ENCODE measurements at places on chromosomes 5 and 9.
A peak's percentile ranks its signal among the peaks of the same experiment; 100 is the strongest.

GRCh38 chr9:89549031-89549644 is 51.2 kb upstream of the SEMA4D start:
- DNase-seq, result peak; percentile 60

DNA sequence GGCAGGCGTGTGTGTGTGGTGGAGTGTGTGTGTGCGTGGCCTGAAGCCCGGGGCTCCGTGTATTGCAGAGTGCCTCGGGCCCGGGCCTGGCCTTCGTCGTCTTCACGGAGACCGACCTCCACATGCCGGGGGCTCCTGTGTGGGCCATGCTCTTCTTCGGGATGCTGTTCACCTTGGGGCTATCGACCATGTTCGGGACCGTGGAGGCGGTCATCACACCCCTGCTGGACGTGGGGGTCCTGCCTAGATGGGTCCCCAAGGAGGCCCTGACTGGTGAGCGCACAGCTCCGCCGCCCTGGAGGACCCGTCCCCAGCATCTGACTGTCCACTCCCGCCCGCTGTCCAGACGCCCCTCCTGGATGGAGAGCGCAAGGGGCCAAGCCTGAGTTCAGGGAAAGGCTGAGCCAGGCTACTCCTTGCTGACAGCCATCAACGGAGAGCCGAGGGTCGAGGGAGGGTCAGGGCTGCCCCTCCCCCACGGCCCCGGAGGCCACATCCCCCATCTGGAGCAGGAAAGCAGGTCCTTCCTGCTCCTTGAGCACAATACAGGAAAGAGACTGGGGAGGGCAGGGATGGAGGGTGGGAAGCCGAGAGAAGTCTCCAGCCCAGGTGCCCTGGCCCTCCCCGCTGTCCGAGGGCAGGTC is 18.4 kb downstream of the SLC6A18 start:
- DNase-seq, result no peak

GRCh38 chr9:18384066-18384465 is 89.9 kb upstream of the ADAMTSL1 start:
- DNase-seq, result no peak

DNA sequence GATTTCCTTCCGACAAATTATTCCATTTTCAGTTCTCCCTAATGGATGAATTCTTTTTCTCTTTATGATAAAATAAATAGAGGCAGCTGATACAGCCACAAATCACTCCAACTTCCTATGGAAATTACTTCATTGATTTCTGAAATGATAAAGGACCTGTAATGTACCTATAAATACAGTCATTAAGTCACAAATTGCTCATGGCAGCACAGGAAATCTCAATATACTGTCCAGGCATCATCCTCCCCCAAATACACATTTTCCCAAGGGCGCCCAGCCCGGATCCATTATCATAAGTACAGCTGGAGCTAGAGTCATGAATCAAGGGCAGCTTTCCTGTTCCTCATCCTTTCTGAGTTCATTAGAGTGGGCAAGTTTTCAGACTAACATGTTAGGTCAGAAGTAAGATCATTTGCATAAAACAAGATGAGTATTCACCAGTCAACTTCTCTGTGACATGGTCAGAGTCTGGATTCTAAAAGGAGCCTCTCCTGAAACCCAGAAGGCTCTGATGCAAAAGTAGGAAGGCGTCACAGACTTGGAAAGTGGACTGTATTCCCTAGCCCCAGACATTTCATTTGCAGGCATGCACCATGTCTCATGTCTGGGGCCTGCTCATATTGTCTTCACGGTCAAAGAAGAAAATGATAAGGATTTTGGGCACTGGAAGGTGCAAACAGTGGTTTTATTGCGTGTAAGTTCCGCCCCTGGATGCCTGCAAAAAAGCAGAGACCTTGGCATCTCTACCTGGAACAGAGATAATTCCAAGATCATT is 383.2 kb downstream of the PLK2 start:
- DNase-seq, result no peak

DNA sequence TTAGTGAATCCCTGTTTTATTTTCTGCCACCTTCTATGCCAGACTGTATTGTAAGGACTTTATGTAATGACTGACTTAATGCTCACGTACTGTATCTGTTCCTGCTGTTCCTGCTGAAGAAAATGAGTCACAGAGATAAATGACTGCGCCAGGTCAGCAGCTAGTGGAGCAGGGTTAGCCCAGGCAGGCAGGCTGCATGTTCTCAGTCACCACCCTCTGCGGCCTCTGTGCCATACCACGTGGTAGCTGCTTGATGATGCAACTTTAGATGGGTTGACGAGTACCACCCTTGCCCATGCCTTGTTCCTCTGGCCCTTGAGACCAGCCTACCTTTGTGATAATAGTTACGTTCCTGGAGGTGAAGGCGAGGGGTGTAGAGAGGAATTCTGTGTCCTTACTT is 161.9 kb downstream of the TRIO start:
- peak; percentile 82 for DNase-seq

DNA sequence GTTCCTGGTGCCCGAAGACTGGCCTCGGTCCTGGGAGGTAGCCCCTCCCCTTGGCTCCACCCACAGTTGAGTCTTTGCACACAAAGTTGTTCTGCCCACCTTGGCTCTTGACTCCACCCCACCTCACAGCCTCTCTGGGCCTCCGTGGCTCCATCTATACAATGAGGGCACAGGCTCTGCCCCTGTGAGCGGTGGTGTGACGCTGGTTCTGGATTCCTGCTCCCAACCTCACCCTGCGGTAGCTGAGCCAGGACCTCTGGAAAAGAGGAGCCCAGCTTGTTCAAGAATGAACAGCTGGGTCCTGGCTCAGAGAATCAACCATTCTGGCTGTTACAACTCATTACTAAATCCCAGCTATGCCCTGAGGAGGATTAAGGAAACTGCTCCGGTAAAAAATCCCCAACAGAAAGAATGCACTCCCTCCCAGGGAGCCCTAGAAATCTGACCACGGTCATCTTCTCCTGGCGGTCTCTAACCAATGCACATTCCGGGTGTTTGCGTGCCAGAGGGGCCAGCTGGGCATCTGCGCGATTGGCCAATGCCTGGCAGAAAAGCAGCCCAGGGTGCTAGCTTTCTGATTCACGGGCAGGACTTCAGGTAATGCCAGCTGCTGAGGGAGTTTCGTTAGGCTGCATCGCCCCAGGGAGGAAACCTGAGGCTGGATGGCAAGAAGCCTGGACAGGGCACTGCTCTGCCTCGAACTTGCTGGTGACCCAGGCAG is 9.9 kb upstream of the GRHPR start:
- no peak for DNase-seq

GRCh38 chr5:143187495-143187894 is 216.0 kb downstream of the NR3C1 start:
- no peak for DNase-seq

DNA sequence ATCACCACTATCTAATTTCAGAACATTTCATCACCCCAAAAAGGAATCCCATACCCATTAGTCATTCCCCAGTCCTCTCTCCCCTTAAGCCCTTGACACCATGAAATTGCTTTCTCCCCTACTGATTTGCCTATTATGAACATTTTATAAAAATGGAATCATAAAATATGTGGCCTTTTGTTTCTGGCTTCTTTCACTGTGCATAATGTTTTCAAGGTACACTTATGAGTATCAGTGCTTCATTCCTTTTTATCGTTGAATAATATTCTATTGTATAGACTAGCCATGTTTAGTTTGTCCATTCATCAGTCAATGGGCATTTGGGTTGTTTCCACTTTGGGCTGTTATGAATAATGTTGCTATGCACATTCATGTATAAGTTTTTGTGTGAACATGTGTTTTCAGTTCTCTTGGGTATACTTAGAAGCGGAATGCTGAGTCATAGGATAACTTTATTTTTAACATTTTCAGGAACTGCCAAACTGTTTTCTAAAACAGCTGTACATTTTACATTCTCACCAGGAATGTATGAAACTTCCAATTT is 40.4 kb upstream of the FGF1 start:
- no peak for DNase-seq

DNA sequence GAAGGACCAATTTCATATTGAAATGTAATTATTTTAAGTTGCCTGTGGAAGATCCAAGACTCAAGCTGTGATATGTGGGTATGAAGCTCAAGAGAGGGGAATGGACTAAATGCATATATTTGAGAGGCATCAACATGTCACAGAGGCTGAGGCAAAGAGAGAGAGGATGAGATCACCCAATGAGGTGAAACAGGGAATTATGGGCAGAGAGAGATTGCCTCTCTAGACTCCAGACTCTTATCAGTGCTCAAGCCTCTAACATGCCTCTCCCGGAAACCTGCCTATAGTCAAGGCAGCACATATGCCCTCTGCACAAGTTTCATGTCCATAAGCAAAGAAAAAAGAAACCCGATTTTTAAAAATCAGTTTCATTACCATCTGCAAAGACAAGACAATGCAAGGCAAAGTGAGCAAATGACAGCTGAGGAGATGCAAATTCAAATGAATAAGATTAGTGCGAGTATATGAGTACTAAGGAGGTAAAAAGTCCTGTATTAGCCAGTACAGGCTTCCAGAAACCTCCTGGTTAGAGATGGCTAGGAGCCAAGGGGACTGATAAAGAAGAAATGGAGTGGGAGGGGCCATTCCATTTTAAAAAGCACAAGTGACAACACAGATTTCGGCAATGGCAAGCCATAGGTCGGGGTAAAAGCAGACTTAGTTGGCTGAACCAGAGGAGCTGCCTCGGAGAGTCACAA is 9.4 kb downstream of the APTX start:
- DNase-seq, result no peak
